ENCODE measurements at places on chromosomes 5 and 9. TPM values are rescaled to one million over a fixed set of nuclear protein-coding genes. Genes with fewer than 3 reads are reported as not detected.

DNA sequence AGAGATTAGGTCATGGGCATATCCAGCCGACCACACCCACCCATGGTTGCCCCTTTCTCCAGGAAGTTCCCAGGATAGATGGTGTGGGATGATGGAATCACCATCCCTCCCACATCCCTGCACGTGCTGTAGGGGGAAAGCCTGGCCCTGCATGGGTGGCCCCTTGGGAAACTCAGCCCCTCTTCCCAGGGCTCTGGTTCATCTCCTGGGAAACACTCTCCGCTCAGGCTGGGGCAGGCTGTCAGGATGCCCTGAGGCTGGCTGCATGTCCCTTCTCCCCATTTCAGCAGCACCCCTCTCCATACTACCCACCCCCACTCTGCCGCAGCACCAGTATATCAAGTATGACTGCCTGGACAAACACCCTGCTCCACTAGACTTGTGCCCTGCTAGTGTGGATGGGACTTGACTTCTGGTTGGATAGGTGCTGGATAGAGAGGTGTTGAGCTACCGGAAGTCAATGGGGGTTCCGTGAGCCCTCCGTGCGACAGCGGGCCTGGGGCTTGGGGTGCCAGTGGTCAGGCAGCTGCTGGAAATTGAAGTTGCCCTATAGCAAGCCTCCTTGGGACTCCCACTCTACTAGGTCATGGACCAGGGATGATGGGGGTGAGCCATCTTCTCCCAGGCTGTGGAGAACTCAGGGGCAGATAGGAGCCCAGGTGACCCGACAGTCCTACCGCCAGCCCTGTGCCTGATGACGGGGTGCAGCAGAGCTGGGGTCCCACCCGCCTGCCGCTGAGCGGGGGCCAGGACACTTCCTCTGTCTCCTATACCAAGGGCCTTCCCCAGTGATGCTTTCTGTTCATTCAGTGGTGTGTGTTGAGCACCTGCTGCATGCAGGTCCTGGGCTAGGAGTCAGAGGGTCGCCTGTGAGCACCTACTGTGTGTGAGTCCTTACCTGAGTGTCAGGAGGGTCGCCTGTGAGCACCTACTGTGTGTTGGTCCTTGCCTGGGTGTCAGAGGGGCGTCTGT, 69.4 kb upstream of the COL5A1 start:
- DNase-seq = no peak

DNA sequence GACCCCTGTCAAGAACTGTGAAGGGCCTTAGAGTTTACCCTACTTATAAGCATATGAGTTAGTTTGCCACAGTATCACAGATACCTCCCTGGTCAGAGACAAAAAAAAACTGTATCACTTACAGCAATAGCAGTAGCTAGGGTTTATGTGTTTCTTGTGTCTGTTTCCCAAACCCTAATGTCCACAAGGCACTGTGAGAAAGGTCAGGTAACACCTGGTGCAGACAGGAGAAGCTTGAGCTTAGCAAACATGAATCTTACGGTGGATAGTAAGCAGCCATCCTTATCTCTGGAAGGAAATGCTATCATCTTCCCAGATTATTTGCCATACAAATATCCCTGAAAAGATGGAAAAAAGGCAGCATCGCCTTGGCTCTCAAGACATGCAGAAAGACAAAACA, 208.5 kb upstream of the KCNN2 start:
- no peak for DNase-seq

DNA sequence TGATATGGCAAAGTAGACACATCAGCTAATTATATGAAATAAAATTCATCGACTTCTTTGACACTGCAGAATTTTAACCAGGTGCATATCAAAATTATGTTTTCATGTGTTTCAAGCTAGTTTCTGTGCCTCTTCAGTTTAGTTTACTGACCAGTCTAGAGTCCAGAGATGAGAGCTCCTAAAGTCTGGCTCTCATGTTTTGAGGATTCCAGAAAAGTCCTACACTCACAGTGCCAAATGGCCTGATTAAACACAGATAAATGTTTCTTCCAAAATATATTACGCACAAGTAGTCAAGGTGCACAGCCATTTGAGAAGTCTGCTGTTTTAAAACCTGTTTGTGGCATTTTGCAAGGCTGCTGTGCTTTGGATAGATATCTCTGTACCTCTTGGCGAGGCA, 15.6 kb downstream of the RGMB start:
- no peak for DNase-seq

Gene FOXB2
- not detected for total RNA-seq

- DNase-seq = no peak
Measured at GRCh38 chr5:99621772-99622681, 693.2 kb upstream of the CHD1 start.

GRCh38 chr9:70801181-70801829, 320.1 kb downstream of the TRPM3 start:
- DNase-seq = no peak

- no peak for DNase-seq
Measured at GRCh38 chr9:97322105-97322504, 14.6 kb downstream of the CCDC180 start.

Gene ELOVL7
- total RNA-seq = not detected

Gene PDLIM4
- 97.2 TPM for total RNA-seq

Gene LIX1
- total RNA-seq = under 0.01 TPM

Gene SLC1A1
- total RNA-seq = 17.7 TPM

DNA sequence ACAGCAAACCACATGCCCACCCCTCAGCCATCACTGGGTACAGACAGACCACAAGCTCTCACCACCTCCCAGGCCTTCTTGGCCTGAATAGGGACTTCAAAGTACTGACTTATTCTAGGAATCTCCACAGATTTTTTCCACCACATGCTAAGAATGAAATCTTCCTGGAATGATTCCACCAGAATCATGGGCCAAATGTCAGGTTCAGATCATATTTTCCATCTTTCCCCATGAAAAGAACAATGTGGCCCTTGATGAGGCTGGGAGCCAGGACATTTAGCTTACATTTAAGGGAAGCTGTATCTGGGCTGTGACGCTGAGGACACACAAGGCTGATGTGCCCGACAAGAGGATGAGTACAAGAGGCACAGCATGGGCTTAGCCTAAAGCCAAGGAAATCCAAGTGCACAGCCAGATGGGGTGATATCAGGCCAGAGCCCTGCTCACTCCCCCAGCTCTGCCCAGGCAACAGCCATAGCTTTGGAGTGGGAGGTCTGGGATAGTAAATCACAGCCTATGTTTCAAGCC, 28.1 kb downstream of the ACSL6 start:
- no peak for DNase-seq

GRCh38 chr9:37324691-37325490, 97.6 kb upstream of the GRHPR start:
- DNase-seq = no peak

DNA sequence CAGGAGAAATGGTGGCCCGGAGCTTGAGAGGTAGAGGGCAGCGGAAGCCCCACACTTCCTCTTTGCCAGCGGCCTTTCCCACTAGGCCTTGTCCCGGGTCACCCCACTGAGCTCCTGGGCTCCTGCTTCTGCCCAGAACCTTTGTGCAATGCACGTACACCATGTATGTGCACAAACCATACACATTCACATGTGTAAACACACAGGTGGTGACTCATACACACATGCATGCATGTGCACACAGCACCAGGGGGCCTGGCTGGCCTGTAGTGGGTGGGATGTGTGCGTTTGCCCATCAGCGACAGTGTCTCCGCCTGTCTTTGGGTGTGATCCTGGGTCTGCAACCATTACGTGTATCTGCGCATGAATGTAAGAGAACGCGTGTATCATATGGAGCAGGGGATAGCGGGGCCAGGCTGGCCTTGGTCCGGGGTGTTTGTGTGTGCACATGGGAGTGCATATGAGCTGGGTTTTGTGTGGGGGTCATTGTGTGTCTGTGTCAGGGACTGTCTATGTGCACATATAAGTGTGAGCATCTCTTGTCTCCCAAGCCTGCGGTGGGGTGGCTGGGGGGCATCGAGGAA, 43.7 kb downstream of the PSD2 start:
- no peak for DNase-seq

GRCh38 chr9:101387871-101388506, 3.2 kb upstream of the BAAT start:
- DNase-seq = peak; percentile 44

GRCh38 chr9:126107693-126108092, 218.9 kb upstream of the MVB12B start:
- no peak for DNase-seq

Gene ALG2
- total RNA-seq = 55.4 TPM

DNA sequence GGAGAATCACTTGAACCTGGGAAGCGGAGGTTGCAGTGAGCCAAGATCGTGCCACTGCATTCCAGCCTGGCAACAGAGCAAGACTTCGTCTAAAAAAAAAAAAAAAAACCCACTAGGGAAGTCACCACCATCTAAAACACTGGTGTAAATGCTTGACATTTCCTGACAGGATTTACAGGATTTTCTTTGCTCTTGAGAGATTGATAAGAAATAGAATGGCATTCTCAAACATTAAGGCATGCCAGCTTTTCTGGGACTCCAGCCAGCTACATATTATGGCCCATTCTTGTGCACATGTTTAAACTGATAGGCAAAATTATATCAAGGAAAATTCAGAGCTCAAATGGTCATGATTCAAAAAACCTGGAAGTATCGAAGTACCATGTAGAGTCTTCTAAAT, 28.7 kb downstream of the GTF3C4 start:
- peak; percentile 14 for DNase-seq

GRCh38 chr5:157748760-157749461, 5.4 kb downstream of the LSM11 start:
- peak; percentile 83 for DNase-seq

Gene PLAC8L1
- total RNA-seq = not detected

- no peak for DNase-seq
Measured at GRCh38 chr9:81530846-81531245, 158.5 kb downstream of the TLE1 start.

DNA sequence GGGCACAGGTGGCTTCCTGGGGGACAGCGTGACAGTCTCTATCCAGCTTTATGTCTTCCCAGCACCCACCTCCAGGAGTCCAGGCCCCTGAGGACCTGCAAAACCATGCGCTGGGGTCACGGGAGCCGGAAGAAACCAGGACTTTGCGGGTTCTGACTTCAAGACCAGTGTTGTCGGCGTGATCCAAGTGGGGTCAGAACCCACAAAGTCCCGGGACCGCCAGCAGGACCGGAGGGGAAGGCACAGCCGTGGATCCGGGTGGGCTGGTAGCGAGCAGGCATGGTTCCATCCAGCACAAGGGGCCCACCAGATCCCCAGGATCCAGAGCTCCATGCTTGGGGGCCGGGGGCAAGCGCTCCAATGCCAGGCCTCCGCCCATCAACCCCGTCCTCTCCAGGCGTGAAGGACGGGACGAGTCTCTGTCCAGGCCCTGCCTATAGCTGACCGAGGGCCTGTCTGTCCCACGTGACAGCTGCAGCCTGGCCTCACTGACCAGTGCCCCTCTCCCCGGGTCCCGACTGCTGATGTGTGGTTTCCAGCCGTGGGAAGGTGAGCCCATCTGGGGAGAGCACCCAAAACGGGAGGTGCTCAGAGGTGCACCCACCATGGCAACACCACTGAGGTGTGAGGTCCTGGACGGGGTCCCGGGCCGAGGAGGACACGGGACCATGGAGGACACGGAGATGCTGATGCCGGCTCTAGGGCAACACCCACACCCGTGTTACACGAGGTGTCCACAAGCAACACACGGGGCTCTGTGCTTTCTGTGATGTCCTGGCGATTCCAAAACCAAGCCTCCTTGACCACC, 48.9 kb downstream of the SLC12A7 start:
- DNase-seq = no peak

DNA sequence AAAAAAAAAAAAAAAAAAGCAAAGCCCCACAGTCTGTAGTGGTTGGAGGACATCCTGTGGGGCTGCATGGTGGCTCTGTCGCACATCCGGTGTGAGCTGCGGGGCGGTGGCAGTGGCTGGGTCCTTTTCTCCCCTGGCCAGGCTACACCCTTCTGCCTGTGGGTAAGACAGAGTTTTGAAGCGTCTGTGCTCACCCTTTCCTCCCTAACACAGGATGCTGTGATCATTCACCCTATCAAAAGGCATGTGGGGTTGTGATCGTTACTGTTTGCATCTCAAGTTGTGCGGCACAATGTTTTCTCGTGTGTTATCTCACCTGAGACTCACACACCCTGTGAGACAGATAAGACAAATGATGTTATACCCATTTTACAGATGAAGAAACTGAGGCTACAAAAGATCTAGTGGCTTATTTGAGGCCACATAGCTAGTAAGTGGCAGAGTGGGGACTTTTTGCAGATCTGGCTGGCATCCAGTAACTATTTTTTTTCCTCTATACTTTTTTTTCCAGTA, 17.5 kb downstream of the IRF1 start:
- DNase-seq = no peak

Gene EIF4EBP3
- 0.86 TPM for total RNA-seq

- peak; percentile 89 for DNase-seq
Measured at GRCh38 chr9:112404508-112404932, 24.6 kb downstream of the HSDL2 start.

- no peak for DNase-seq
Measured at GRCh38 chr5:172145870-172146747, 41.9 kb downstream of the STK10 start.

DNA sequence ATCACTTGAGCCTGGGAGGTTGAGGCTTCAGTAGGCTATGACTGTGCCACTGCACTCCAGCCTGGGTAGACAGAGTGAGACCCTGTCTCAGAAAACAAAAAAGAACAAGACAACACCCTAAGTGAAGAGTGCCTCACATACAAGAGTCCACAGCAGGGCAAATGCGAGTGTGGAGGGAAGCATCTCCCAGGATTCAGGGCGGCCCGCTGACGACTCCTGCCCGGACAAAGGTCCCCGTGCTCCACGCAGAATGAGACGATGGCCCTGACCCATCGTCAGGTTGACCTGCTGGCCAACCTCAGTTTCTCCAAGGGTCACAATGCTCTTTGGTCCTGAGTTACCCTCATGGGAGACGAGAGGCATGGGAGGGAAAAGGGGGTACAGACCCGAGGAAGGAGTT, 18.3 kb downstream of the MRNIP start:
- no peak for DNase-seq

DNA sequence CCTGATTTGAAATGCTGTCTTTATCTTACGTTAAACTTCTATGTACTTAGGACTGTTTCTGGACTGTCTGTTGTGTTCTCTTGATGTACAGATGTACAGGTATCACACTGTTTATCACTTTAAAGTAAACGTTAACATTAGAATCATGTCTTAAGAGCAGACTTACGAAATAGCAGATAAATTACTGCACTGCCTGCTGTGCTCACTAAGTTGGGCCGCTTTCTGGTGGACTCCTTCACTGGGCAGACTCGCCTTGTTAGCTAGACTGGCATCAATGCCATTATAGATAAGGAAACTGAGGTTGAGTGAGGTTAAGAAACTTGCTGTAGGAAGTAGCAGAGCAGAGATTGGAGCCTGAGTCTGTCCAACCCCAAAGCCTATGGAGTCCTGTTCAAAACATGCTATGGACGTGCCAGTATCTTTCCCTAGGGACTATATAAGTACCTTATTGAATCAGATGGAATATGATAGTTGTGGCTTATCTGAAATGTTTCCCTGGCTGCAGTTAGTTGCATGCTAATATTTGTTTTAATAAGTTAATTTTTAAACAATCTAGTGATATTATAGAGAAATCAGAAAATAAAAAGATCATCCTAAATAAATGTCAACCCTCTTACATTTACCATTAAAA, 16.9 kb downstream of the ZNF618 start:
- DNase-seq = peak; percentile 80

Gene RNF224
- total RNA-seq = not detected

- DNase-seq = peak; percentile 65
Measured at GRCh38 chr9:107712390-107712789, 222.8 kb upstream of the KLF4 start.

Gene MORN5
- not detected for total RNA-seq

GRCh38 chr9:137152844-137153405, 14.0 kb downstream of the GRIN1 start:
- DNase-seq = no peak

GRCh38 chr5:127705120-127705892, 2.1 kb downstream of the CCDC192 start:
- peak; percentile 75 for DNase-seq

- peak; percentile 52 for DNase-seq
Measured at GRCh38 chr9:20984506-20984905, 46.9 kb downstream of the HACD4 start.
